ENCODE measurements at places on chromosomes 6 and 20. TPM values are rescaled to one million over a fixed set of nuclear protein-coding genes. Genes with fewer than 3 reads are reported as not detected.

VGLL2 gene
- not detected for polyA plus RNA-seq

SRC gene
- 8.0 TPM for polyA plus RNA-seq

PRSS16 gene
- polyA plus RNA-seq: 8.7 TPM

GLP1R gene
- 0.42 TPM for polyA plus RNA-seq

PTPRT gene
- not detected for polyA plus RNA-seq

SGK2 gene
- not detected for polyA plus RNA-seq

EFCAB8 gene
- not detected for polyA plus RNA-seq

- H3K27me3 ChIP-seq: no peaks in the 10 kb centered on the region
- no peak for DNase-seq
- no peak overlapping the region for H3K27ac ChIP-seq
- H3K4me3 ChIP-seq: no peak overlapping the region
- H3K36me3 ChIP-seq: no peaks in the 10 kb centered on the region
These were observed 49.2 kb downstream of the RNF144B start for GRCh38 chr6:18436341-18436740.

DNA sequence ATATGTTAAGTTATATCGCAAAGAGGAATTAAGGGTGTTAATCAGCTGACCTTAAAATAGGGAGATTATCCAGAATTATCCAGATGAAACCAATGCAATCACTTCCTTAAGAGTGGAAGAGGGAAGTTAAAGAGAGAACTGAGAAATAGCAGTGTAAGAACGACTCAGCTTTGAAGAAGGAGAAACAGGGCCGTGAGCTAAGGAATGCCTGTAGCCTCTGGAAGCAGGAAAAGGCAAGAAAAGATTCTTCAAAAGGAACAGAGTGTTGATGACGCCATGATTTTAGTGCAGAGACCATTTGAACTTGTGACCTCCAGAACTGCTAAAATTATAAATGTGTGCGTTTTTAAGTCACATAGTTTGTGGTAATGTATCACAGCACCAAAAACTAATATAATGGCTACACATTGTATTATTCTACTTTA lies 32.7 kb downstream of the ILRUN start:
- no peak for DNase-seq
- H3K4me3 ChIP-seq: no peak overlapping the region
- H3K27me3 ChIP-seq: no peaks in the 10 kb centered on the region
- no peaks in the 10 kb centered on the region for H3K36me3 ChIP-seq
- peaks cover 24% of the 10 kb centered on the region for H3K4me1 ChIP-seq
- H3K27ac ChIP-seq: no peak overlapping the region

- no peak overlapping the region for H3K4me3 ChIP-seq
- no peak overlapping the region for H3K27ac ChIP-seq
- H3K4me1 ChIP-seq: no peaks in the 10 kb centered on the region
- no peaks in the 10 kb centered on the region for H3K27me3 ChIP-seq
- no peak for DNase-seq
These were observed 10.2 kb downstream of the DOK5 start for GRCh38 chr20:54485631-54486030.

- no peak overlapping the region for H3K4me3 ChIP-seq
- H3K27ac ChIP-seq: no peak overlapping the region
- H3K27me3 ChIP-seq: no peaks in the 10 kb centered on the region
- no peaks in the 10 kb centered on the region for H3K36me3 ChIP-seq
- no peak for DNase-seq
- no peaks in the 10 kb centered on the region for H3K4me1 ChIP-seq
These were observed 48.4 kb upstream of the DEFB112 start for GRCh38 chr6:50097966-50098640.

DNA sequence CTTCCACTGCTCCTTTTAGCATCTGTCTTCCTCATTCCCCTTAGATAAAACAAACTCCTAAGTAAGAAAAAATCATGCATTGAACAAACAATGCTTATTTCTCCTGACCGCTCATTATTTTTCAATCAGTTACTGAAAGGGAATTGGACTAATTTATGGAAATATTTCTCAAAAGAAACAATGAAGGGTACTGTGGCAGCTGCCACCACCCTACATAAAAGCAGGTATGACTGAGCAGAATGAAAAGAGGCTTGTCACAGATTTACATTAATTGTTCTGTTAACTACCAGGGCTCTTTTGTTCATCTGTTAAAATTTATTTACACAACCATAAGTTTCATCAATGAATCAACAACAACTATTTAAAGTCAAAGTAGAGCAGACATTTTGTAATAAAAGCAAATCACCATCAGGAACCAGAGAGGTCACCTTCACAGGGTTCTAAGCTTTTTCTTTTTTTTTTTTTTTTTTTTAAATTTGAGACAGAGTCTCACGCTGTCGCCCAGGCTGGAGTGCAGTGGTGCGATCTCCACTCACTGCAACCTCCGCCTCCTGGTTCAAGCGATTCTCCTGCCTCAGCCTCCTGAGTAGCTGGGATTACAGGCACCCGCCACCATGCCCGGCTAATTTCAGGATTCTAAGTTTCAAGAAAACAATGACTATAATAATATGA lies 204.0 kb downstream of the PTPRK start:
- peaks cover 66% of the 10 kb centered on the region for H3K4me1 ChIP-seq
- peak overlapping the region; percentile 60 for H3K27ac ChIP-seq
- H3K4me3 ChIP-seq: no peak overlapping the region

GRCh38 chr6:25991785-25992412 lies 29.3 kb downstream of the TRIM38 start:
- H3K27ac ChIP-seq: peak overlapping the region; percentile 74
- peak overlapping the region; percentile 70 for H3K4me3 ChIP-seq
- no peaks in the 10 kb centered on the region for H3K27me3 ChIP-seq
- no peaks in the 10 kb centered on the region for H3K36me3 ChIP-seq
- peak; percentile 70 for DNase-seq

DNA sequence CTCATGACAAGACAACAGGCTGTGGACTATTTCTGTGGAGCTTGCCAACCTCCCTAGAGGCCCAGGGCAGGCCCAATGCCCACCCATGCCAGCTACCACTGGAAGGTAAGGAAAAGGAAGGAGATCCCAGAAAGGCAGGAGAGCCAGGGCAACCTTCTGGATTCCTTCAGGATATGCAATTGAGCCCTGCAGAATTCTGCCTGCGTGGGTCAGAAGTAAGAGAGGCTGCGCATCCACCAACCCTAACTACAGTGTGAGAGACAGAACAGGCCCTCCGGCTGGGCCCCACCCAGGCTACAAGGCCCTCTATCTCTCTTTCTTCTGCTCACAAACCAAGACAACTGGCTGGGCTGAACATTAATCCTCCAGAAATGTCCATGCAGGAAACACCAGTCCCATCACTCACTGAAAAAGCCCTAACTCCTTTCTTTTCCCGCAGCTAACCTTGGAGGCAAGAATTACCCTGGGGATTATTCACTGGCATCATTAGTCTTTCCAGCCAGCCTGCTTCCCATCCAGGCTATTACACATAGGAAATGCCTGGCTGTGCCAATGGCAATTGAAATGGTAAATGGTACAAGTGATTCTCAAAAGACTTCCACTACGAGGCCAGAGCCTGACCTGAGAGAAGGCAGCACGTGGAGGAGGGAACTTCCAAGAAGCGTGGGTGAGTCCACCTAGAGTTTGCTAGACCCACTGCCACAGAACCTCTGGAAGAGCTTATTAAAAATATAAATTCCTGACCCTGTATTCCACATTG lies 15.2 kb downstream of the MAP1LC3A start:
- no peak overlapping the region for H3K27ac ChIP-seq
- H3K4me1 ChIP-seq: peaks cover 6% of the 10 kb centered on the region
- no peaks in the 10 kb centered on the region for H3K27me3 ChIP-seq

- no peak overlapping the region for H3K27ac ChIP-seq
- no peaks in the 10 kb centered on the region for H3K27me3 ChIP-seq
- DNase-seq: peak; percentile 12
- H3K36me3 ChIP-seq: no peaks in the 10 kb centered on the region
These were observed 242.2 kb downstream of the HIVEP2 start for GRCh38 chr6:142702501-142703460.

- H3K27ac ChIP-seq: no peak overlapping the region
- H3K27me3 ChIP-seq: no peaks in the 10 kb centered on the region
- 0 out of 2 replicates have a peak, but pooled peaks cover under 1% of the 10 kb centered on the region for H3K4me1 ChIP-seq
- H3K36me3 ChIP-seq: no peaks in the 10 kb centered on the region
These were observed 206.8 kb upstream of the SMLR1 start for GRCh38 chr6:130620338-130620781.

DNA sequence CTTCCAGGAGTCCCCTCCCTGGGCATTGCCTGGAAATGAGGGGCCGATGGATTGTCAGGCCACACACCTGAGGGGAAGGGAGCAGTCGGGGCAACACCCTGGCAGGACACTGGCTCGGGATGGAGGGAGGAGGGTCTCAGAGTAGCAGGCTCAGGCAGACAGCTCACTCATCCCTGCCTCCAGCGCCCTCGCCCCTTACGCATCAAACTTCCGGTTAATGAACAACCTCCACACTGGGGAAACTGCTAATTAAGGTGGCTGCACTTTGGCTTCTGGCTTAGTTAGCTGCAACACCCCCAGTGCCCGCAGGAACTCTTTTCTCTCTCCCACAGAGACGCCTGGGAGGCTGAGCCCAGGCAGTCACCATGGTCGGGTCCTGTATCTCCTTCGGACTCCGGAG lies 13.4 kb upstream of the CHRNA4 start:
- no peak overlapping the region for H3K27ac ChIP-seq
- no peak for DNase-seq
- H3K27me3 ChIP-seq: no peaks in the 10 kb centered on the region
- no peaks in the 10 kb centered on the region for H3K36me3 ChIP-seq
- H3K4me3 ChIP-seq: no peak overlapping the region
- H3K4me1 ChIP-seq: peaks cover 18% of the 10 kb centered on the region

DNA sequence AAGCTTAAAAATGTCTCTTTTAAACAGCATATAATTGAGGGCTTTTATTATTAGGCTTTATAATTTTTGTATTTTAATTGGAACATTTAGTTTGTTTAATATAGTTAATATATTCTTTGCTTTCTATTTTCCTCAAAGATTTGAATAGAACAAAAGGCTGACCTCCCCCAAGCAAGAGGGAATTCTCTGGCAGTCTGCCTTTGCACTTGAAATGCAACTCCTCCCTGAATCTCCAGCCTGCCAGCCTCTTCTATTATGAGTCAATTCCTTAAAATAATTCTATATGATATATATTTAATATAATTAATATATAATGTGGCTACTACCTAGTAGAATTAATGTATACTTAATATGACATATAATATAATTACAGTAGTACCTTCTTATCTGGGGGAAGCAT lies 69.2 kb downstream of the PTPRA start:
- H3K36me3 ChIP-seq: no peaks in the 10 kb centered on the region
- no peak overlapping the region for H3K4me3 ChIP-seq
- no peak overlapping the region for H3K27ac ChIP-seq
- no peaks in the 10 kb centered on the region for H3K27me3 ChIP-seq
- 0 out of 2 replicates have a peak, but pooled peaks cover 3% of the 10 kb centered on the region for H3K4me1 ChIP-seq

- no peak for DNase-seq
- peaks cover 14% of the 10 kb centered on the region for H3K4me1 ChIP-seq
- H3K36me3 ChIP-seq: no peaks in the 10 kb centered on the region
- no peak overlapping the region for H3K27ac ChIP-seq
- H3K27me3 ChIP-seq: no peaks in the 10 kb centered on the region
These were observed 16.8 kb upstream of the SLCO4A1 start for GRCh38 chr20:62625516-62625915.

- H3K27ac ChIP-seq: no peak overlapping the region
- H3K27me3 ChIP-seq: no peaks in the 10 kb centered on the region
- H3K4me1 ChIP-seq: no peaks in the 10 kb centered on the region
- DNase-seq: no peak
These were observed 303.1 kb downstream of the CDH26 start for GRCh38 chr20:60261333-60261732.
